ENCODE measurements at places on chromosomes 12 and 14.
A peak's percentile ranks its signal among the peaks of the same experiment; 100 is the strongest.

GRCh38 chr14:83744891-83745290, 1785.1 kb upstream of the FLRT2 start:
- no peak for DNase-seq

DNA sequence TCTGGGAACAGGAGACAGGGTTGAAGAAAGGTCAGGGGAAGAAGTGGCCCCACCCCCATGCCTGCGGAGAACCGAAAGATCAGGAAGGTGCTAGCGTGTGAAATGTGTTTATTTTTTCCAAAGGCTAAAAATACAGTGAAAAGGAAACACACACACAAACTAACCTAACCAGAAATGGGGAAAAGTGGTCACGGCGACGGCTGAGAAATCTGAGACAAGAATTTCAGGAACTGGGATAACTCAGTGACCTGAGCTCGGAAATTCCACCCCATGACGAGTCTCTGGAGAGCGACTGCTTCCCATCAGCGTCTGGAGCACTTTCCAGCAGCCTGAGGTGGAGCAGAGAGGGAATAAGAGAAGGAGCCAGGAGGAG, 16.6 kb upstream of the RND1 start:
- DNase-seq = peak; percentile 71

DNA sequence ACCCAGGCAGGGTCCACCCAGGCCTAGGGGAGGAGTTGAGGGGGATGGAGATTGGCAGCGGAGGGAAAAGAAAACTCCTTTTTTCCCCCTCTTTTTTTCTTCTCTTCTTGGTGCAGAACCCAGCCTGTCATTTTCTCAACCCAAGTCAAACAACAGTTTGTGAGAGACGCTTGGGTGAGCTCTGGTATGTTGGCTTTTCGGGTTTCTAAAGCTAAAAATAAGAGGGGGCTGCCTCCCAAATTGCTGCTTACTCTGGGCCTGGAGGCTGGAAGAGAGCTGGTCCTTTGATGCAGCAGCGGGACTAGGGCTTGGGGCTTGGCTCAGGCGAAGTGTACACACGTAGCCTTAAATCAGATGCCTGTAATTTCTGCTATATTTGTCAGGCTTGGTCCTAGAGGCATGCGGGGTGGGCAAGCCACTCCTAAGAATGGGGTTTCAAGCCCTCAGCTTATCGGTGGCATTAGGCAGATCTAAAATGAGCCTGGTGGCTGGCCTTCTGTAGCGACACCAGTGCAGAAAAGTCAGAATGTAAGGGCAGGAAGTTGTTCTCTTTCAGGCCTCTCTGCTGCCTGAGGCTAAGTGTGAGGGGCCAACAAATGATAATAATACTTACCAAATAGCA, 816 bp upstream of the SLC8A3 start:
- DNase-seq = no peak

GRCh38 chr14:60274448-60274847, 25.4 kb downstream of the PPM1A start:
- DNase-seq = no peak

DNA sequence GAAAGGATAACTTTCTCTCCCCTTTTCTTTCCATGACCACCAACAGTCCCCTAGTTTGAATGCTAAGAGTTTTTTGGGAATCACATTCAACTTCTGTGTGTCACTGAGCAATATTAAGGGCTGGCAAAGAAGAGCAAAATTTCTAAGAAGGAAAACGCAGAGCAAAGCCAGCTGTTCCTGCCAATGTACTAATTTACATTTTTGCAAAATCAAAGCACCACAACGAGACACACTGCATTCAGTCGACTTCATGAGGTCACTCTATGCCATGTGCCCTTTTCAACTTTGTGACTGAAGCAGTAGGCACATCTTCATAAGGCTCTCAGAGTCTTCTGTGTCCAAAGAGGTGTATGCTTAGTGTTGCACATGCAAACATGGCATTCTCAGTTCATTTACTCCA, 66.4 kb downstream of the PTPRR start:
- no peak for DNase-seq

GRCh38 chr12:45705404-45705803, 24.1 kb upstream of the ARID2 start:
- DNase-seq = no peak
